Cortex of kidney (tissue), 1 donor: ENCODE measurements at places on chromosomes 6 and 20.

GRCh38 chr20:21391972-21392352 lies 5.4 kb downstream of the NKX2-4 start:
- no peak for DNase-seq

GRCh38 chr20:14069796-14070195 lies 74.5 kb downstream of the MACROD2 start:
- no peak for DNase-seq

- DNase-seq = no peak
Measured at GRCh38 chr6:52925042-52925441, 15.5 kb upstream of the GSTA3 start.

DNA sequence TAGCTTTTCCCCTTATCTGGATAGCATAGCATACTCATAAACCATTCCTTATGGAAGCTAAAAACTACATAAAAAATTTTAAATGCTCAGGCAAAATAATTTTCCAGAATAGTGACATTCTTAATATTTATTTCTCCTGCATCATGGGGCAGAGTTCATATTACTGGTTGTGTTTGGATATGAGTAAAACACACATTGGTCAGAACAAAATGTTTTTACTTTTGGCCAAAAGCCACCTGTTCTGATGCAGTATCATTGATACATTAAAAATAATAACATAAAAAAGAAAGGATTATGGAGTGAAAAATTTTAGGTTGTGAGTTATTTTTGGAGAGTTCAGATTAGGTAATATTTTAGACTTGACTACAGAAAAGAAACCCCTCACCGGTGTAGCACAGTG lies 33.6 kb downstream of the TRAM2 start:
- DNase-seq = no peak

DNA sequence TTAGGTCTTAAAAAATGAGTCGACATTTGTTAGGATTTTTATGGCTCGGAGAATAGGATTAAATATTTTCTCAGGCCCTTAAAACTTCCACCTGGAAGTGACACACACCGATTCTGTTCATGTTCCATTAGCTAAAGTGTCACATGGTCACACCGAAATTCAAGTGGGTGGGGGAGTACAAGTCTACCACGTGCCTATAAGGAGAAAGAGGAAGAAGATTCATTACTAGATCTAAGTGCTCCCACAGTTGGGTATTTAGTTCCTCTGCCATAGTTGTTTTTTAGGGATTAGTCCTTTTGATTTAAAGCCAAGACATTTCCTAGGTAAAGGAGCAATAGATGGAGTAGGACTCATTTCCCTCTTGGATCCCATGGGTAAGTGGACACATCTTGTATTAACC lies 4.9 kb upstream of the TOX2 start:
- no peak for DNase-seq

DNA sequence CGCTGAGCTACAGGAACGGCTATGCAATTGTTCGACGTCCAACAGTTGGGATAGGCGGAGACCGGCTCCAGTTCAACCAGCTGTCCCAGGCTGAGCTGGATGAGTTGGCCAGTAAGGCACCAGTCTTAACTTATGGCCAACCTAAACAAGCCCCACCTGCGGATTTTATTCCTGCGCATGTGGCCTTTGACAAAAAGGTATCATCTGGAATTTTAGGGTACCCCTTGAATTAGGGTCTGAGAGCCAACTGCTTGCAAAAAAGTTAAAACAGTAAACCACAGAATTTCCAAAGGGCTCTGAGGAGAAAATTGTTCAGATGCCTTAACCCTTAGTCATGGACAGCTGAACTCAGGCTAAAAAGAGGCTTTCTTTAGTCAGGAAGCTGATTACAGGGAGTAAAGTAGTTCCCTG lies 3.8 kb downstream of the EFHC1 start:
- no peak for DNase-seq

DNA sequence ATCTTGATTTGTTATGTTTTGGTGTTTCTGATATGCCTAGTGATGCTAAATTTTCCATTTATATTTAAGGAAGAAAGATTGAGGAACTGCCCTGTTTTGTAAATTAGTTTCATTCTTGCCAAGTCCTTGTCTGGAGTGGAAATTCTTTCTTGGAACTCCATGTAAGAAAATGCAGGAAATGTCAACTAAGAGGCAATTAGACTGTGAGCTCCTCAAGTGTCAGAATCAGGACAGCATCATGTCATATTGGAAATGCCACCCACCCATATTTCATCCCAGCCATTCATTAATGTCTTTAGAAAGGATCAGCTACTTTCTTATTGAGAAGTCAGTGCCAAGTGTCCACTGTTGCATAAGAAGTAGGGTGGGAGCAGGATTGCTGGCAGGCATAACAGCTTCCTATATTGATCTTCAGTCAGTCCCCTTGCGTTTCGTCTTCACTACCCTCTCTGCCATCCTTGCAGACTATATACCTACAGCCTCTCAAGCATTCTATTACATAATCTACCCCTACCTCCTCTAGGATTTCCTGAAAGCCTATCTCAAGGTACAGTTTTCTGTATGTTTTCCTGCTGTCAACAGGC lies 42.4 kb downstream of the HAO1 start:
- DNase-seq = no peak

GRCh38 chr6:121810158-121811032 lies 374.9 kb downstream of the GJA1 start:
- DNase-seq = no peak
